HS-5 (cell line): ENCODE measurements at places on chromosomes 3 and 15.

- no peak for DNase-seq
Observed at GRCh38 chr3:23993556-23994243, 48.6 kb downstream of the NR1D2 start.

DNA sequence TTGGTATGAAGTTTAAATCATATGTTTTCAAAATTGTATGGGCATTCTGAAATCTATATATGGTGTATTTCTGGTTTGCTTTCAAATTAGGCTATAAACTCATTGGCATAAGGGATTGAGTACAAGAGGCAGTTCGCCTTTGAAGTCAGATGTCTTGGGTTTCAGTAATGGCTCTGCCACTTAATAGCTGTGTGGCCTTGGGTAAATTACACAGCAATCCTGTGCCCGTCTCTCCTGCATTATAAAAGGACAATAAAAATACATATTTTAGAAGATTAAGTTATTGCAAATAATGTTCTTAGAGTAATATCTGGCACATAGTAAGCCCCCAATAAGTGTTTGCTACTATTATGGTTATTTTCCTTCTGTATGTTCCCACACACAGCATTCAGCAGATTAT, 20.4 kb upstream of the STRIT1 start:
- DNase-seq: no peak

DNA sequence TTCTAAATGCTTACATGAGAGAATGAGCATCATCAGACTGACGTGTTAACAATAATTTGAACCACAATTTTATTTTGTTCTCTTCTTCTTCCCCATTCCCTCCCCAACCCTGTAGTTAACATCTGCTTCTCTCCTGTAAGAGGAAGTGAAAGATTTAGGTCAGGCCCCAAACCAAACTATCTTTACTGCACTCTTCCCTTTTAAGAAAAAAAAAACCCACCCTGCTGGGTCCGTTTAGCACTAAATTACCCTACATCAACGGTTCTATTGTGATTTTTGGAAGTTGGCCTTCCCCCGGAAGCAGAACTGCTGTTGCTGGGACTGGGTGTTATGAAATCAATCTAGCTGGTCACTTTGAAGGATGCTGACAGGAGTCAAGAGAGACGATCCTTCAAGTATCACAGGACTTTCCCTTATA, 49.4 kb downstream of the NFKBIZ start:
- no peak for DNase-seq

DNA sequence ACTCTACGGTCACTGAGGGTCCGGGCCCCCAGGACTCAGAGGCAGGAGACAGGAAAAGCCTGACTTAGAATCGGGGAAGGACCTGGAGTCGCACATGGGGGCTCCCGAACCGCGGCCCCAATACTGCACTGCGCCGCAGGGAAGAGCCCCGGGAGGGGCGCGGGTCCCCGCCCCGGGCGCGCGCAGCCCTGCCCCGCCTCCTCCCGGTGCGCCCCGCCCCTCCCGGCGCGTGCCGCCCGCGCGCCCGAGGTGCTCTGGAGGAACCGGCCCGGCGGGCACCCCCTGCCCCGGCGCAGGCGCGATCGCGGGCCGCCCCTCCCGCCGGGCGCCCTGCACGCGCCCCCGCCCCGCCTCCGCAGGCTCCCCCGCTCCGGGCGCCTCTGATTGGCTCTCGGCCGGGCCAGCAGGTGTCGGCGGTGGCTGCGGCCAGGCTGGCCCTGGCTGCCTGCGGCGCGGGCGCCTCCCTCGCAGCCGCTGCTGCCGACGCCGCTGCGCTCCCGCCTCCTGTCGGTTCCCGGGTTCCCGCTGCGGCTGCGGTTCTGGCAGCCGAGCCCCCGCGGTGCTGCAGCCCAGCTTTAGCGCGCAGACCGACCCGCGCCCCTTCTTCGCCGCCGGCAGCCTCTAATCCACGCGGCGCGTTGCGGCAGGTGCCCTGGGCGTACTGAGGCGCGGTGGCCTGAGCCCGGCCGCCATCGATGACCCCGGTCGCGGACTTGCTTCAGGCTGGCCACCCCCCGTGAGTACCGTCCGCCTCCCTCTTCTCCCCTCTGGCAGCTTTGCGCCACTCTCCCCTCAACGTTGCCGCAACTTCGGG, at the start of gene MYRIP:
TSS of gene MYRIP (plus strand) at position 429 of the 814 bp plus-strand sequence. CDS start 91,208 bp downstream, outside the sequence.
- no peak for DNase-seq

DNA sequence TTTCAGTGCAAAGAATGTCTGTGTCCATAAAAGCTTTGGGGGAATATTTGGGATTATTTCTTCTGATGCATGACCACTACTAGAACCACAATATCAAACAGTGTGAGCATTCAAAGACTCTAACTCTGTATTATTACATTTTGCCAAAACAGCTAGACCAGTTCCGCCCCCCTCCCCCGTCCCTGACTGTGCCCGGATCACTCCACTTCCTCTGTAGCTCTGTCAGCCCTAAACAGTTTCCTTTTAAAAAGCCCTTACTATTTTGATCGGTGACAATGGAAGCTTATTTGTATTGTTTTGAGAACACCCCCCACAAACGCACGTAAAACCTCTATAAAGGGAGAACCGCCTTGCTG, 36.6 kb upstream of the EPHB3 start:
- DNase-seq: no peak

GRCh38 chr3:117853923-117854668, 1144.5 kb downstream of the TUSC7 start:
- DNase-seq: peak; percentile 43

DNA sequence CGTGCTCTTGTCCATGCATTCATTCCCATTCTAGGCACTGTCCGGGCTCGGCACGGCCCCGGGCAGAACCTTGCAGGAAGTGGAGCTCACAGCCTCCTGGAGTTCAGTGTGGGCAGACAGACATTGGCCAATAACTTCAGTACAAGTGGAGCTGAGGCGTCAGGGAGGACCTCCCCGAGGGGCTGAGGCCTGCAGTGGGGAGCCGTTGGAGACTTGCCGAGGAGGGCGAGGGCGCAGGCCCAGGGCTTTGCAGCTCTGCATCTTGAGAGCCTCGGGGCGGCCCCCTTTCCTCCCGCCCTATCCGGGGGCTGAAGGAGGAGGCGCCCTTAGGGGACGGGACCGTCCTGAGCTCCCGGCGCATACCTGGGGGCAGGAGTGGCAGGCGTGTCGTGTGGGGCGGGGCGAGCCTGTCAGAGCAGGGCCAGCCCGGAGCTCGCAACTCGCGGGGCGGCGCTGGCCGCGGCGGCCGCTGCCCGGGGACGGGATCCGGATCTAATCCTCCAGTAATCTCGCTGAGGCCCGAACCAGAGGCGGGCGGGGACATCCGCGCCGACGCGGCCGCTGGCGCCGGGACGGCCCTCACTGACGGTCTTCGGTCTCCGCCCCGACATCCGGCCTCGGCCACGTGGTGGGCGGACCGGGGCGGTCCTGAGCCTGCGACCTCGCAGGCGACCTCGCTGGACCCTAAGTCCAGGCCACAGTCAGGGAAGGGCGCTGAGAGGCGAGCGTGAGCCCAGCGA, at the start of gene ACY1:
TSS of gene ACY1 (plus strand) at position 698 of the 740 bp plus-strand sequence. CDS start 530 bp downstream, outside the sequence.
- DNase-seq: peak; percentile 67

GRCh38 chr3:46132565-46132964, 75.5 kb downstream of the CCR1 start:
- DNase-seq: no peak

DNA sequence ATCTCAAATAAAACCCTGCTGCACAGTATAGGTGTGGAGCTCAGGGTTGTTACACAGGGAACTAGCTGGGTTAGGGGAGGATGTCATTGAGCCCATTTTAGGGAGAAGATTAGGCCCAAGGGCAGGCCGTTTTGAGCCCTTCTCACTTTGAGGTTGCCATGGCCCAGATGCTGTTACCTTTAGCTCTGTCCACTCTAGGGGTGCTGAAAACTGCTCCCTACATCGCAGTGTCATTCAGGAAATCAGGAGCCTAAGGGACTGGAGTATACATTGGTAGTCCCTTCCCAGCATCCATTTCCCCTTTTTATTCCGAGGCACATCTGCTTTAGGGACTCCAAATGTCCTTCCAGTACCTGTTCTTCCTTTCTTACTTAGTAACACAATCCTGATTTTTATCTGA, 79.0 kb upstream of the SELENOK start:
- DNase-seq: no peak

GRCh38 chr3:170470063-170471016, 51.7 kb downstream of the CLDN11 start:
- no peak for DNase-seq

DNA sequence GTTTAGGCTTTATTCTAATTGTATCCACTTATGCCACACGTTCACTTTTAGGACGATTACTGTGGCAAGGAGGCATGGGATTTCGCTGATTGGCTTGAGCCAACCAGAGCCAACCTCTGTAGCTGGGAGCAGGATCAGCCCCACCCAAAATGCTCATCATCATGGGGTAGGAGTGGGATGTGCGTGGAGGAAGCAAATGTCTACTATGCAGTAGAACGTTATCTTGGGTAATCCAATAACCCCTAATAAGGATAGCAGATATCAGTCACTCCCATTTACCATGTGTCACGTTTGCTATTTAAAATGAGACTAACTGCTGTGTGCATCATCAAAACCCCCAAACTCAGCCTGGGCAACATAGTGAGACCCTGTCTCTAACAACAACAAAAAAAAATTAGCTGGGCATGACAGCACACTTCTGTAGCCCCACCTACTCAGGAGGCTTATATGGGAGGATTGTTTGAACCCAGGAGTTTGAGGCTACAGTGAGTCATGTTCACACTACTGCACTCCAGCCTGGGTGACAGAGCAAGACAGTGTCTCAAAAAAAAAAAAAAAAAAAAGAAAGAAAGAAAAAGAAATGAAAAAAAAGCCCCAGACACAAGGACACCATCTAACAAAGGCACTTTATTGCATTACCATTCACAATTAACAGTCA, 17.8 kb upstream of the ITGB5 start:
- DNase-seq: no peak
